Stimulated activated CD8-positive, alpha-beta memory T cell treated with anti-CD3 and anti-CD28 coated beads, Interleukin-12 subunit alpha, Interleukin-12 subunit beta, amount 100 ng/mL, for 1 hour (primary cell): ENCODE measurements at places on chromosomes 3 and 15.

DNA sequence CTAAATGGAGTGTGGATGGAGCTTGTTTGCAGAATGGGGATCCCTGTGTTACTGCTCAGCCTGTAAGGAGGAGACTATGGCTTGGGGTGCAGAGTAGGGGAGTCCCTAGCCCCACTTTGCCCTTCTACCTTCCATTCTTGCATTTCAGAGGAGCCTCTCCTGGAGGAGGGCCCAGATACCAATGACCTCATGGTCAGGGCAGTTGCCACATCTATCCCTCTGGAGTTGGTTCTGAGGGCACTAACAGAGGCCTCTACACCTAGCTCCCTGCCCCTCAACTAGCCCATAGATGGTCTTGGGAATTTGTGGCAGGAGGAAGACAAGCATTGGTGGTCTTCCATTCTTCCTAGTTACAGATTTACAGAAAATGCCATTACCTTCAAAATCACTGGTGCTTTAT lies 6.1 kb downstream of the SKOR1 start:
- no peak for DNase-seq

- no peak for DNase-seq
Measured at GRCh38 chr3:69200384-69201068, 78.1 kb upstream of the LMOD3 start.

GRCh38 chr15:50024281-50024680 lies 94.8 kb downstream of the ATP8B4 start:
- no peak for DNase-seq

GRCh38 chr3:182078316-182078715 lies 366.6 kb downstream of the SOX2 start:
- DNase-seq, result no peak

DNA sequence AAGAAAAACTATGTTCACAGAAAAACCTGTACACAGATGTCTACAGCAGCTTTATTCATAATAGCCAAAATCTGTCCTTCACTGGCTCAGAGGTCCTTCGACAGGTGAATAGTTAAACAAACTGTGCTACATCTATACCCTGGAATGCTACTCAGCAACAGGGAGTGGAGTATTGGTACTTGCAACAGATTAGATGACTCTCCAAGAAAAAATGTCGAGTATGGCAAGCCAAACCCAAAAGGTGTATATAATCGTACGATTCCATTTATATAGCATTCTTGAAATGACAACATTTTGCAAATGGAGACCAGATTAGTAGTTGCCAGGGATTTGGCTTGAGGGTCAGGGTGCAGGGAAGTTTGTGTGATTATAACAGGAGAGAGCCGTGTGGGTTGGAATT lies 22.4 kb upstream of the RGMA start:
- no peak for DNase-seq

GRCh38 chr15:60534546-60534945 lies 55.6 kb upstream of the ICE2 start:
- DNase-seq, result no peak

DNA sequence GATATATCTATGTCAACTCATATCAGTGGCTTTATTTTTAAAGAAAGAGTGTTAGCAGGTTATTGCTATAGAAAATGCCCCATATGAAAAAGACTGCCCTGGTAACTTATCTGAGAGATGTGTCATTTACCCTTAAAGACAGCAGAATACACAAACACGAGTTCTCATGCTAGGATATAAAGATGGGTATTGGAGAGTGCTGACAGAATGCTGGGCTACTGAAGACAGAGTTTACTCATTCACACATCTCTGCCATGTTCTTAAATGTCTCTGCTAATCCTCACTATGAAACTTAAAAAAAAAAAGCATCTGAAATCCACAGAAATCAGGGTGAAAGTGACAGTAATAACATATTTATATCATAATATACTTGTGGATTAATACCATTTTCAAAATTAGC lies 126.7 kb downstream of the FOXP1 start:
- no peak for DNase-seq

DNA sequence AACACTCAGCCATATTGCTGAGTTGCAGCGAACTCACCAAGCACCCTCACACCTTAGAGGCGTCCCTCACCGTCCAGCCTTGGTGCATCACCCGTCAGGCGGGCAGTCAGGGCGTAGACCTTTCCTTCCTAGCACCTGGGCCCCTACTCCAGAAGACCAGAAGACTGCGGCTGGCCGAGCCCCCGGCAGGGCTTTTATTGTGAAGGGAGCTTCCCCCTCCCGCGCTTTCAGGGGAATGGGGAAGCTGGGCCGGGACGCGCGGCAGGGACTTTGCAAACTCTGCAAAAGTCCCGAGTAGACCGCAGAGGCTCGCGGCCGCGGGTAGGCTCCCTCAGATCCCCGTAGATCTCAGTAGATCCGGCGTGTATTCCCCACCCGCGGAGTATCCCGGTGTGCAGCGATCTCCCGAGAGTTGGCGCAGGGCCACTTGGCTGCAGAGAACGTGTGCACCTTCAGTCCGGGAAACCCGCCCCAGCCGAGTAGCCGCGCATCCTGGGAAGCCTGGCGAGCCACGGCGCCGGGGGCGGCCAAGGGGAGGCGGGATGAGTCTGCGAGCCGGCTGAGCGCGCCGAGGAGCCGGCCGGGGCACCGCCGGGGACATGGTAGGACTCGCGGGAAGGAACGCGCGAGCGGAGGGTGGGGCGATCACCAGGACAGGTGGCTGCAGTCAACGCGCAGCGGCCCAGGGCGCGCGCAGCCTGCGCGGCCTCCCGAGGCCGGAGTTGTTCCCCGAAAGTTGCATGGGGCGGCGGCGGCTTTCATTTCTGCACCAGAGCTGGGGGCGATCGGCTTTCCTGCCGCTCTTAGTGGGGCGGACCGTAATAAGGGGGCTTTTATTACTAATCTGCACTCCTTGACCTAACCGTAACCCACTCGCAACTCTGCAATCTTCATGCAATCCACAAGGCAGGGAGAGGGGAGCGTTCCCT lies at the start of gene GASK1A:
TSS of gene GASK1A (plus strand) at position 268 of the 929 bp plus-strand sequence. CDS start at position 600, 332 bp downstream.
- DNase-seq, result no peak
